Thyroid gland (tissue), 4 donors: ENCODE measurements at places on chromosomes 12 and 14. TPM values are rescaled to one million over a fixed set of nuclear protein-coding genes. Genes with fewer than 3 reads are reported as not detected.

AMHR2 gene
- total RNA-seq = not detected

PROX2 gene
- not detected for total RNA-seq

TMPRSS12 gene
- 0.45 TPM for total RNA-seq

TMED10 gene
- 389 TPM for total RNA-seq

GRCh38 chr12:49345051-49345824 lies 1.4 kb upstream of the DNAJC22 start:
- peak; percentile 93 for DNase-seq

GRCh38 chr14:61698206-61698980 lies 3.1 kb downstream of the HIF1A start:
- no peak for DNase-seq

GRCh38 chr14:91732859-91733477 lies 1.1 kb upstream of the CATSPERB start:
- DNase-seq = no peak

DNA sequence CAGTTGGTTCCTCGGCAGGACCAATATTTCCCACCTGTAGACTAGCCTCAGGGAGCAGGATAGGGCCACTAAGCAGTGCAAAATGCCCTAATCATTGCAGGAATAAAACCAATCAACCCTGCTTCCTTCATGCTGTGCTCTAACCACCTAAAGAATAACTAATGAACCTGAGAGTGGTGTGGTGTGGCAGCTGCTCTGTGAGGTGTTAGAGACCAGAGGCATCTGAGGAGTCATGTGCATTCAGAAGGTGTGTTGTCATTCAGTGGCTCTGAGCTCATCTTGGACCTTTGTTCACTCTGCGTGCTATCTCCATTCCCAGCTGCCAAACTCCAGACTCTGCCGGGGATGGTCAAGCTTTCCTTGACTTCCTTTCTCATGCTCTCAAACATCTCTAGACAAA lies 136.7 kb upstream of the EGLN3 start:
- DNase-seq = no peak

GRCh38 chr12:104142543-104142942 lies 4.5 kb upstream of the NFYB start:
- no peak for DNase-seq

DNA sequence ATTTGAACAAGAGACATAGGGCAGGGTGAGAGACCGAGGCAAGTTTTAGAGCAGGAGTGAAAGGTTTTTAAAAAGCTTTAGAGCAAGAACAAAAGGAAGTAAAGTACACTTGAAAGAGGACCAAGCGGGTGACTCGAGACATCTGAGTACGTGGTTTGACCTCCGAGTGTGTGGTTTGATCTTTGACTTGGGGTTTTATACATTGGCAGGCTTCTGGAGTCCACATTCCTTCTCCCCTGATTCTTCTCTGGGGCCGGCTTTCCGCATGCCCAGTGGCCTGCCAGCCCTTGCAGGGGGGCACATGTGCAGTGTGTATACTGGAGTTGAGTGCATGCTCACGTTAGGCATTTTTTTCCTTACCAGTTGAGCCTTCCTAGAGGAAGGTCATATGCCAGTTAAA lies 96.3 kb downstream of the SLC15A4 start:
- no peak for DNase-seq

GRCh38 chr14:103512701-103513611 lies 9.7 kb downstream of the CKB start:
- peak; percentile 94 for DNase-seq

DNA sequence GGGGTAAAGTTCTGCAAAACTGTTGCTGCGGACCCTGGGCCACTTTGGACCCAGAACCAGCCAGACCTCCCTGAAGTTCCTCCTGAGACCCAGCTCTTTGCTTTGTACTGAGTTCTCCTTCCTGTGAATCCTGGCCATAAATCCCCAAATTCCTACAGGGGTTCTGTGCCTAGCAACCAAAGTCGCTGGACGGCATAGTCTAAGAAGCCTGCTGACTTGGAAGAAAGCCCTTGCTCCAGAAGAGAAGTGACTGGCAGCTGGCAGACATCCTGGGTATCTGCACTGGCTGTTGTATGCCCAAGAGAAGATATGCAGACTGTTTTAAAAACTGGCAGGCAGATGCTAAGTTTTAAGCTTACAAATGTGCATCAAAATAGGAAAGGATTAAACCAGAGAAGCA lies 99.9 kb upstream of the SLC24A4 start:
- no peak for DNase-seq

- no peak for DNase-seq
These were observed 427.5 kb upstream of the MIS18BP1 start for GRCh38 chr14:45680531-45680930.

DNA sequence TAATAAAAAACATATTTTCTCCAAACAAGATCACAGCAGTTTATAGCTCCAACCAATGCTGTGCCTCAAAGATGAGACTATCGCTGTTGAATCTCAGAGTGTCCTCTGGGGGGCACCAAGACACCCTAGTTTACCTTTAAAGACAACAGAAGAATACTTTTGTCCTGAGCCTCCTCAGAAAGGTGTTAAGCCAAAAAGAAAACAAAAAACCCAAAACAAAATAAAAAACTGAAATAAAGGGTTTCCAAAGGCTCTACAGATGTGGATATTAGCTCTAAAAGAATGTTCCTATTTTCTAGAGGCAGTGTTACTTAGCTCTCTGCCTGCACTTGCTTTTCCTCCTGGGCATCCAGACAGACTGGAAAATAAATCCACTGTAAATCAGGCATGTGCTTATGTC lies 86.9 kb upstream of the TTC7B start:
- peak; percentile 68 for DNase-seq

- DNase-seq = no peak
These were observed 445.6 kb downstream of the ADAMTS20 start for GRCh38 chr12:43106355-43106754.

GRCh38 chr12:16008421-16008824 lies 97.3 kb downstream of the DERA start:
- no peak for DNase-seq

GRCh38 chr12:17680220-17680619 lies 409.8 kb downstream of the RERGL start:
- DNase-seq = no peak

- no peak for DNase-seq
These were observed 117.2 kb downstream of the CACNA1C start for GRCh38 chr12:2169940-2170339.

- no peak for DNase-seq
These were observed 54.9 kb upstream of the SRSF5 start for GRCh38 chr14:69711881-69712560.

GRCh38 chr12:114265036-114265435 lies 140.9 kb downstream of the TBX5 start:
- no peak for DNase-seq

GRCh38 chr12:13223179-13223804 lies 26.8 kb downstream of the EMP1 start:
- no peak for DNase-seq

- peak; percentile 14 for DNase-seq
These were observed 70.3 kb upstream of the PRMT8 start for GRCh38 chr12:3420693-3421092.
